T-helper 2 cell (primary cell): ENCODE measurements at places on chromosomes 2 and 18.

DNA sequence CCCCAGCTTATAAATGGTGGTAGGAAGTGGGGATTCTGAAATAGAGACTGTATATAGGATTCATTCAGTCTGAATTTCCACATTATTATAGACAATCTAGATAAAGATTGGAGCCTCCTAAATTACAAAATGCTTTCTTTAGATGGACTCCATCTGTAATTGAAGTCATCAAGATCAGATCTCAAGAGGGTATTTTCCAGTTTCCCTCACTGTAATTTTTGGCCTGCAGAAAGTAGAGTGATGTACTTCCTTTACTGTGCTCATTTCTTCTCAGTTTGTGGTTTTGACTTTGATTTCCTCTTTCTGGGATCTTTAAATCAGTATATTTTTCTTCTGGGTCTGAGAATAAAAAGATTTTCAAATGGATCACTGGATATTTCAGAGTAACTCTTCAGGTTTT is 7.2 kb downstream of the BABAM2 start:
- no peak for DNase-seq

DNA sequence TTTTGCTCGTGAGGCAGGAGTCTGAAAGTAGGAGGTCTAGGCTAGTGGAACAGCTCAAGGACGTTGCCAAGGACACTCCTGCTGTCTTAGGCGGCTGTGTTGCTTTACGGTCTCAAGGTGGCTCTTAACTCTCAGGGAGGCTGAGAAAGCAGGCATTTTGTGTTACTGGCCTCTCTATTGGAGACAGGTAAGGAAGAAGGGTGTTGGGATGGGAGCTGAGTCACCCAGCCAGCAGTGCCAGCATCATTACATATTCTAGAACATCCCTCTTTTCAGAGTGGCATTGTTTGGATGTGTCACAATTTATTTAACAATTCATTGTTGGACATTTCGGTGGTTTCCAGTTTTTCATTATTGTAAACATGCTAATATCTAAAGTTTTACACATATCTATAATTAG is 30.8 kb upstream of the TMEM214 start:
- DNase-seq, result no peak

DNA sequence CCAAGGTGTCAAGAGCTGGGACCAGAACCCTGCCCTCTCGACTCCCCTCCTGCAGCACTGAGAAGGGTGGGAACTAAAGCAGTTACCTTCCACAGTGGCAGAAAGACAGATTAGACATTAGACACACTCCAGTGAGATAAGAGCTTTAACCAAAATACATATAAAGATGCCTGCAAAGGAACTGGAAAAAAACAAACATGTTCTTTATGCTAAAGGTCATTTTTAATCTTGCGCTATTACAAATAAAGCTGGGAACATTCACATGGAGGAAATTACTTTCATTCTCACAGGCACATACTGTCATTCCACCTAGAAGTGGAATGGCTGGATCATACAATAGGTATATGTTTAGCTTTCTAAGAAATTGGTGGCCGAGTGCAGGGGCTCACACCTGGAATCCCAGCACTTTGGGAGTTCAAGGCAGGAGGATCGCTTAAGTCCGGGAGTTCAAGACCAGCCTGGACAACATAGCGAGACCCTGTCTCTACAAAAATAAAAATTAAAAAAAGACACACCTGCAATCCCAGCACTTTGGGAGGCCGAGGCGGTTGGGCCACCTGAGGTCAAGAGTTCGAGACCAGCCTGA is 41.9 kb downstream of the C2orf76 start:
- DNase-seq, result no peak

DNA sequence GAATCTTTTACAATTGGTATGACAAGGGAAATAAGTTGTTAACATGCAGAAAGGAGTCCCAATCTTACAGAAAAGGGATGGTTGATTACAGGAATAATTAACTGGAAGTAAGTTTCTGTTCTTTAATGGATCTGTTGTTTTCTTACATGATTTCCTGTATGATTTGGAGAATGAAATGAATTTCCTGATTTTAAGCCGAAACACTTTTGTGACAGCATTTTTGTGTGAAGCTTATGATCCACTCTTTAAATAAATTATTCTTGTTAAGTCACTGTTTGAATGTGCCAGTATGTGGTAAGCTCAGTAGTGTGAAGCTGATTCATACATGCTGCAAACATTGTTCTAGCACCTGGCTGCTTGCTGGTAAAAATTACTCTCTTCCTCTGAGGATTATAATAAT is 516.2 kb downstream of the DCDC2C start:
- DNase-seq, result no peak

DNA sequence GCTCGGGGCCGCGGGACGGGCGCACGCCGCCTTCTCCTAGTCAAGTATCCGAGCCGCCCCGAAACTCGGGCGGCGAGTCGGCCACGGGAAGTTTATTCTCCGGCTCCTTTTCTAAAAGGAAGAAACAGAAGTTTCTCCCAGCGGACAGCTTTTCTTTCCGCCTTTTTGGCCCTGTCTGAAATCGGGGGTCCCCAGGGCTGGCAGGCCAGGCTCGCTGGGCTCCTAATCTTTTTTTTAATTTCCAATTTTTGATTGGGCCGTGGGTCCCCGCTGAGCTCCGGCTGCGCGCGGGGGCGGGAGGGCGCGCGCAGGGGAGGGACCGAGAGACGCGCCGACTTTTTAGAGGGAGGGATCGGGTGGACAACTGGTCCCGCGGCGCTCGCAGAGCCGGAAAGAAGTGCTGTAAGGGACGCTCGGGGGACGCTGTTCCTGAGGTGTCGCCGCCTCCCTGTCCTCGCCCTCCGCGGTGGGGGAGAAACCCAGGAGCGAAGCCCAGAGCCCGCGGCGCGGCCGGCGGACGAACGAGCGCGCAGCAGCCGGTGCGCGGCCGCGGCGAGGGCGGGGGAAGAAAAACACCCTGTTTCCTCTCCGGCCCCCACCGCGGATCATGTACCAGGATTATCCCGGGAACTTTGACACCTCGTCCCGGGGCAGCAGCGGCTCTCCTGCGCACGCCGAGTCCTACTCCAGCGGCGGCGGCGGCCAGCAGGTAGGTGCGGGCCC is 617 bp downstream of the FOSL2 start:
- peak; percentile 54 for DNase-seq
